ENCODE measurements at places on chromosomes 1 and 21. TPM values are rescaled to one million over a fixed set of nuclear protein-coding genes. Genes with fewer than 3 reads are reported as not detected.

Gene C1orf94
- 0.06 TPM for total RNA-seq

Gene IL6R
- 22.9 TPM for total RNA-seq

Gene TFAP2E
- total RNA-seq: 0.57 TPM

Gene ZYG11A
- 2.6 TPM for total RNA-seq

Gene S100A10
- total RNA-seq: 2,422 TPM
